A673 (cell line): ENCODE measurements at places on chromosomes 1 and 21. TPM values are rescaled to one million over a fixed set of nuclear protein-coding genes. Genes with fewer than 3 reads are reported as not detected.

DNA sequence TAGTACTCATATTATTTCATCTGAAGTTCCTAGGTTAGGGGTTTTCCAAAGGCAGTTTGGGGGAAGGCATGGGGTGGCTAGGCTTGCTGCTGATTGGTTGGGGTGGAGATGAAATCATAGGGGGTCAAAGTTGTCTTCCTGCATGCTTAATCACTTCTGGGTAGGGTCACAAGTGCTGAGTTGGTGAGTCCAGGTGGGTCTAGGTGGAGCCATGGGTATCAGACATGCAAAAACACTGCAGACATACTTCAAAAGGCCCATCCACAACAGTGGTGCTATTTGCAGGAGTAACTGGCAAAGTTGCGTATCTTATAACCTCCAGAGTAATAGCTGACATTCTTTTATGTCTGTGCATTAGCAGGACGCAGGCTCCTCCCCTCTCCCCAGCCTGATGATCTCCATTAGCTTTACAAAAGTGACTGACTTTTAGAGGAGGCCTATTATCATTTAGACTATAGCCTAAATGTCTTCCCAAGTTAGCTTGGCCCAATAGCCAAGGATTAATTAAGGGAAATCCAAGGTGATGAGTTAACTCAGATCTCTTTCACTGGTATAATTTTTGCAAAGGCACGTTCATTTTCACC lies 374.4 kb upstream of the PRMT6 start:
- no peak for DNase-seq

GRCh38 chr1:25831569-25832196 lies 11.9 kb downstream of the MTFR1L start:
- DNase-seq: peak; percentile 50

NCAM2 gene
- 36.0 and 38.2 TPM in 2 replicates for total RNA-seq

GRCh38 chr21:26099610-26100219 lies 70.9 kb downstream of the APP start:
- peak; percentile 74 for DNase-seq
